ENCODE measurements at places on chromosomes 3 and 15.

- peak; percentile 23 for DNase-seq
Observed at GRCh38 chr3:172673210-172673679, 37.6 kb downstream of the NCEH1 start.

- no peak for DNase-seq
Observed at GRCh38 chr3:182970811-182971418, 9.4 kb downstream of the DCUN1D1 start.

DNA sequence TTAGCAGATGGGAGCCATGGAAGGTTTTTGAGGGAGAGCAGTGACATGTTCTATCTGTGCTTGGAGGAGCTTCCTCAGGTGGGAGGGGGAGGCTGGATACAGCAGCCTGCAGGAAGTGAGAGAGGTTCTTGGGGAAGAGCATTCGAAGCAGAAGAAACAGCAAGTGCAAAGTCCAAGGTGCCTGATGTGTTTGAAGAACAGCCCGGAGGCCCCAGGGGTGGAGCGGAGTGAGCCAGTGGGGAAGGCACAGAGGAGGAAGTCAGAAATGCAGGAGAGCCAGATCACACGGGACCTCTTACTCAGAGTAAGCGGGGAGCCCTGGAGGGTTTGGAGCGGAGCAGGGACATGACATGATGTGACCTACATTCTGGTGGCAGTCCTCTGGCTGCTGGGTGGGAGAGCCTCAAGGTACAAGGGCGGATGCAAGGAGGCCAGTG, 10.8 kb downstream of the ITGA11 start:
- DNase-seq = no peak

GRCh38 chr3:175386630-175387029, 527.5 kb downstream of the NAALADL2 start:
- no peak for DNase-seq

DNA sequence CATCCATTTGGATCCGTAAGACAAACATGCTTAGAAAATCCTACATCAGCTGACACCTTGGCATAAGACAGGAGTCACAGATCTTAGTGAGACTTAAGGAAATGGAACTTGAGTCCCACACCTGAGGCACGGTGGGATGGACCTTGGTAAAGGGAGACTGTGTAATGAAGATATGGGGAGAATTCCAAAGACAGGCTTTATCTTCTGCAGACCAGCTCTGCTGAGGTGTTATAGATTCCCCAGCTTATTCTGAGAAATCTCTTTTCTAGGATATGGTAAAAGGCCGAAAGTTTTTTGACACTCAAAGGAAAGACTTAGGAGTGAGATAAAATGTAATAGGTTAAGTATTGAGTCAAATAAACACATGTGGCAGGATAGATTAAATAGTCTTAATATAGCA, 8.3 kb upstream of the MTMR10 start:
- no peak for DNase-seq

- peak; percentile 60 for DNase-seq
Observed at GRCh38 chr15:41512940-41513505, 604 bp downstream of the LTK start.

- no peak for DNase-seq
Observed at GRCh38 chr15:62799919-62800318, 242.6 kb upstream of the TPM1 start.

DNA sequence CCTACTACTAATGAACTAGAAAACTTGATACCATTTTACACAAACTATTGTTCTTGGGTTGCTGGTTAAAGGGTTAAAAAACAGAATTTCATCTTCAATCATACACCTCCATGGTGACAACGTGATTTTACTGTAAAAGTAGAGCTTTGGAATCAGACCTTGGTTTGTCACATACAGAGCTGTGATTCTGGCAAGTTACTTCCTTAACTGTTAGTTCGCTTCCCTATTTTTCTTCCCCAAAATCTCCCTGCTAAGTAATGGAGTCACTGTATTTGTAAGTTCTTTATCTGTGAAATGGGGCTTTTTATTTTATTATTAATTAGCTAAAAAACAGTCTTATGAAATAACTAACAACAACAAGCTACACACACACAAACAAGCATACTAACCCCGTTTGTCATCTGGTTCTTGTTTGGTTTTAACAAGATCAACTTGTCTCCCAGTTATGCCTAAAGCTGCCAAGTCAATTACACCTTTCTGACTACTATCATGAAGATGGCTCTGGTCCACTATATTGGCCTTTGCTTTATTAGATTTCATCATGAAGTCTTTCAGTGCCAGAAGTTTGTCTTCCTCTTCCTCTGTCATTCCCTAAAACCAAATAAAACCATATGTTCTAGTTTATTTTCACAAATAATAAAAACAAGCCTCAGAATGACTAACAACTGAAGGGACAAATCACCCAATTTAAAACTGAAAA, 38.6 kb downstream of the PIK3R4 start:
- DNase-seq = no peak

DNA sequence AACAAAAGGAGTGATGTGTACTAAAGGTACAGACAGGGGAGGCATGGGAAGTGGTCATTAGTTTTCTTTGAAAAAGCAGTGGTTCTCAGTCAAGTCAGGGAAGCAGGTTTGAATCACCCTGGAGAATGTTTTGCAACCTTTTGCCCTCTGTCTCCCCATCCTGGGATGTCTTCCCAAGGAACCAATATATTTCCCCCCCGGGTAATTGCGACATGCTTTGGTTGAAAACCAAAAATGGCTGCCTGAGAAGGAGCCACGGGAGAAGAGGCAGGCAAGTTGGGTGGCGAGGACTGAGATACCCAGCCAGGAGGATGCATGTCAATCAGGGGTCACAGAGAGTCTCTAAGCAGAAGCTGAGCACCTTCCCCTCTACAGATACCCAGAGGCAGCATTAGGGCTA, 20.2 kb upstream of the PPP1R2 start:
- DNase-seq = no peak

- no peak for DNase-seq
Observed at GRCh38 chr3:102194760-102195159, 240.1 kb upstream of the ZPLD1 start.

DNA sequence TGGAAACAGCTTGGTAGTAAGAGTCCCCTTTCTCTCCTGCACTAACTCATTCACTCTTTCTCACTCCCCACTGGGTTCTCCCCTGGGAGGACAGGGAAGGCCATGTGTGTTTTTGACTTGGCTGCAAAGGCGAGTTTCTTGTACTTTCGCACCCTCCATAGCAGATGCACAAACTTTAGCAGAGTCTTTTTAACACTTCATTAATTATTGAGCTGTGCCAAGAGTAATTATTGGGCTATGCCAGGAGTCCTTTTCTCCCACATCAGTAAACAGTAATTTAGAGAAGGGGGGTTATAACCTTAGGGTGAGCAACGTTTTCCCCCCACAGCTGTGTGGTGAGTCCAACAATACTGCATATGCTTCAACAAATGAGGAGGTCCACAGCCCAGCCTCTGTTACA, 224.4 kb upstream of the ATP11B start:
- no peak for DNase-seq

- no peak for DNase-seq
Observed at GRCh38 chr3:161025911-161026310, 79.2 kb downstream of the B3GALNT1 start.

DNA sequence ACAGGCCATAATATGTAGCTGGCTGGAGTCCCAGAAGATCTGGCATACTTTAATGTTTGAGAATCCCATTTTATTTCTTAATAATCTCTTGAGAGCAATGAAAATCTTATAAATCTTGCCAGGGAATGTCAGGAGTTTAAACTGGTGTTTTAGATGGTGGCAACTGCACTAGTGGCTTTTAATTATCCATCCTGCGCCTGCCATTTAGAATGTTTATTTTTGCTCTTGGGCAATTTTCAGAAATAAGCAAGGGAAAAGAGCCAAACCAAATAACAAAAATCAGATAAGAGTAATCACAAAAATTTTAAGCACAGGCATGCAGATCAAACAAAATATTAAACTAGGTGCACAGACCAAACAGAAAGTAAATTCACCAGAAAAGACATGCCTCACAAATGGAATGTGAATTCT, 41.9 kb upstream of the UBP1 start:
- no peak for DNase-seq

DNA sequence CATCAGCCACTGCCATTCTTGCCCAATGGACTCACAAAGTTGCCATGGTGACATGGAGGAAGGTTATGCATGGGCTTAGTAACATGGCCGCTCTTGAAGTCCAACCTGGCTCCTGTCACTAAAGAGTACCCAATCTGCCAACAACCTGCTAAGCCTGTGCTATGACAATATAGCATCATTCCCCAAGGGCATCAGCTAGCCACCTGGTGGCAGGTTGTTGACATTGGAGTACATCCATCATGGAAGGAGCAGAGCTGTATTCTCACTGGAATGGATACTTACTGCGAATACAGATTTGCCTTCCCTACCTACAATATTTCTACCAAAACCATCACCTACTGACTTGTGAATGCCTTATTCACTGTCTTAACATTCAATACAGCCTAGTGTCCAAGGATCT, 138.9 kb upstream of the RORA start:
- no peak for DNase-seq

GRCh38 chr15:47570881-47571640, 146.2 kb upstream of the SEMA6D start:
- no peak for DNase-seq

DNA sequence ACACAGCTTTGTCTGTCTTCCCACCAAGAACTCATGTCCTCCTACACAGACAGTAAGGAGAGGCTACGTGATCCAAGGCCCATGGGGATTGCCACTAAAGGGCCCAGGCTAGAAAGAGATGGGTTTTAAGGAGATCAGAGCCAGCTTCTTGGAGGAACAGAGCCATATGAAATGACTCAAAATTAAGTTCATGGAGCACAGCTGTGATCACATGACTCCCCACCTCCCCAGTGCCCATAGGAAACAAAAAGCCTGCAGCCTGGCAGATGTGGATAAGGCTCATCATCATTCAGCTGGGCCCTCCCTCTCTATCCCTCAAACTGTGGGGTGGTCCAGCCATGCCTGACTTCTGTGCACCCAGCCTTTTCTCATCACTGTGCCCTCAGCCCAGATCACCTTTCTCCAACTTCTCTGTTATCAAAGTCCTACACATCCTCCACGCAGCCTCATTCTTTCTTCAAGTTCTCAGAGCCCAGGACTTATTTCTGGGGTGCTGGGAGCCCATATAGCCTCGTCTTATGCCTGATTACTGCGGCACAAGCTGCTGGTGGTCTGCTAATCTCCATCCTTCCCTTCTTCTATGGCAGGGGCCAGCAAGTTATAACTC, 137.6 kb downstream of the SMAD6 start:
- no peak for DNase-seq

- DNase-seq = no peak
Observed at GRCh38 chr3:50388720-50389413, 29.5 kb upstream of the TMEM115 start.

Measured in memory B cell (primary cell).